ENCODE measurements at places on chromosomes 3 and 15.

DNA sequence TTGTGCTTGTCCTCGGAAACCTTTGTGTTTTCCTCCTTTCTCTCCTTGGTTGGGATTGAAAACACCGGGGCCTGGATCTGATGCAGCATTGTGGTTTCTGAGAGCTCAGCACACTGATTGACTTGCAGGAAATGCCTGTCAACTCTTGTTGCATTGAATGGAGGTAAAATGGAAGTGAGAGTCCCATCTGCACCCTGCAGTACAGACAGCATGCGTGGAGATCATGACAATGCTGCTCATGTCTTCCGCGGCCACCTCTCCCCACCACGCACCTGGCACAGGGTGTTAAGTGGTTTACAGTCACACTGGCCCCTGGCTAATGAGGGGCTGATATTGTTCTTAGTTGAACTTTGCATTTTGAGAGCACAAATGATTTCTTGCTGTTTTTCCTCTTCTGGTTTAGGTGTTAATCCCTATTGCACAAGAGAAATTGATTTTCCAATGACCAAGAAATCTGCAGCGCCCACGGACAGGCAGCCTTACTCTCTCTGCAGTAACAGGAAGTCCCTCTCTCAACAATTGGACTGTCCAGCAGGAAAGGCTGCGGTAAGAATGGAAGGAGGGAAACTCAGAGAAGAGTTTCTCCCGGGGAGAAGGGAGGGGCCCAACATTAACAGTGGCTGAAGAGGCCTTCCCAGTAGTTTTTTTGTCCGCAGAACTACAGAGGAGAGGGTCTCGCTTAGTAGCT lies 58.5 kb downstream of the STARD5 start:
- DNase-seq, result no peak

GRCh38 chr3:98555025-98555379 lies 23.2 kb downstream of the GPR15 start:
- DNase-seq, result no peak

DNA sequence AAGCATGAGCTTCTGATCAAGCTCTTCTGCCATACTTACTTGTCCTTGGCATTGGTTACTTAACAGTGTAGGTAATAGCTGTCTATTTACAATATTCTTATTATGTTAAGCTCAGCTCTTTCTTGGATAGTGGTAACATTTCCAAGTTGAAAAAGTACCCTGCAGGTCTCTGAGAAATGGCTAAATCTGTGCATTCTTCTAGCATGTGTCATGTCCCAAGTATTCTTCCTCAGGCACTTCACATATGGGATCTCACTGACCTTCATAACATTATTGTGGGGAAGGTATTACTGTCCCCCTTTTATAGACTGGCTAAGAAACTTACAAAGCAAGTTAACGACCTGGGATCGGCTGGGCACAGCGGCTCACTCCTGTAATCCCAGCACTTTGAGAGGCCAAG lies 236.1 kb downstream of the RORA start:
- DNase-seq, result no peak

GRCh38 chr3:17412950-17413530 lies 329.4 kb downstream of the TBC1D5 start:
- peak; percentile 16 for DNase-seq

GRCh38 chr3:143443851-143444331 lies 324.3 kb downstream of the CHST2 start:
- peak; percentile 98 for DNase-seq

DNA sequence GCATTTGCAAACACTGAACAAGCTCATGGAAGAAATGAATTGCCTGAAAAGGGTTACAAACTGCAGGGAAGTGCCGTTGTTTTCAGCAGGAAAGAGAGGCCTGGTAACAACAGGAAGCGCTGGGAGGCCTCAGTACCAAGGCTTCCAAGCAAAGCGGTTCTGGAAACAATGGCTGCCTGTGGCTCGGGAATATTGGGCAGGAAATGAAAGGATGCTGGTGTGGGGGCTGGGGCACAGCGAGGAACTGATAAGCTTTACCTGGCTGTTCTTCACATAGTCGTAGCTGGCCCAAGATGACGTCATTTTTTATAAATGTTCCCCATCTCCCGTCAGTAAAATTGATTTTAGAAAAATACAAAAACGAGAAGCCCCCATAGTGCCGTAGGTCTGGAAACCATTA lies 55.9 kb downstream of the ARHGAP31 start:
- no peak for DNase-seq

DNA sequence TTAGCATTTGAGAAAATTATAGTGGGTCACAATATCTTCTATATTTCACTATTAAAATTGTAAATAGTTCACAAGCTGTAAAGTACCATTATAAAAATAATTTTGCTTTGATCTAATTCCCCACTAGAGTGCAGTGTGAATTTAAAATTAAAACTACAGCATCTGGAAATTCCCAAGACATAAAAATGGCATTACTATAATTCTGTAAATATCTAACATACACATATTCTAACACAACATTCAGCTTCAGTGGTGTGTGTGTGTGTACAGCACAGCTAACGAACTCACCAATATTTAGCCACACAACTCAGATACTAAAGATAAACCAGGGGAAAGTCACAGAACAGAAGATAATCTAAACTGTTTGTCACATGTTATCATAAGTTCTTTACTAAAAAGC lies 424.9 kb upstream of the ZNF385D start:
- DNase-seq, result no peak

- no peak for DNase-seq
Observed at GRCh38 chr15:87490666-87491065, 765.9 kb downstream of the NTRK3 start.

GRCh38 chr3:47856669-47857068 lies 53.7 kb downstream of the DHX30 start:
- no peak for DNase-seq

DNA sequence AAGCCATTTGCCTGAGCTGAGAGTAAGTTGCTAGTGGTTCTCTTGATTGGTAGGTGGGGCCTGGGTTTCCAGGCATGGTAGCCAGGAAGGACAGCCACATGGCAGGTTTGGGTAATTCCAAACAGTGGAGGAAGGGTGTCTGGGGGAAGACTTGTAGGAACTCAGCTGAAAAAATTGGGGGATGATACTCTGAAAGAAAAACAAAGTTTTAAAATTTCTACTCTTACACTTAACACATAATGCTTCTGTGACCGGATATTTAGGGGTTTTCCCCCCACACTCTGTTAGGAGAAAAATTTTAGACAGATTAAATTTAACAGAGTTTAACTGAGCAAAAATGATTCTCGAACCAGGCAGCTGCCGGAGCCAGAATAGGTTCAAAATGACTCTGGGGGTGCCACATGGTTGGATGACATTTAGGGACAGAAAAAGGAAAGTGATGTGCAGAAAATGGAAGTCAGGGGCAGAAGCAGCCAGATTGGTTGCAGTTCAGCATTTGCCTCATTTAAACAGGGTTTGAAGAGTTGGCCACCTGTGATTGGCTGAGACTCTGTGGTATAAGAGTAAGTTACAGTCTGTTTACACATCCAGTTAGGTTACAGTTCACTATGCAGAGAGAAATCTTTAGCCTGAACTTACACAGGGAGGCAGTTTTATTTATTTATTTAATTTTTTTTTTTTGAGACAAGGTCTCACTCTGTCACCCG lies 8.1 kb downstream of the B2M start:
- DNase-seq, result no peak

- no peak for DNase-seq
Observed at GRCh38 chr3:53219895-53220483, 35.8 kb downstream of the TKT start.

DNA sequence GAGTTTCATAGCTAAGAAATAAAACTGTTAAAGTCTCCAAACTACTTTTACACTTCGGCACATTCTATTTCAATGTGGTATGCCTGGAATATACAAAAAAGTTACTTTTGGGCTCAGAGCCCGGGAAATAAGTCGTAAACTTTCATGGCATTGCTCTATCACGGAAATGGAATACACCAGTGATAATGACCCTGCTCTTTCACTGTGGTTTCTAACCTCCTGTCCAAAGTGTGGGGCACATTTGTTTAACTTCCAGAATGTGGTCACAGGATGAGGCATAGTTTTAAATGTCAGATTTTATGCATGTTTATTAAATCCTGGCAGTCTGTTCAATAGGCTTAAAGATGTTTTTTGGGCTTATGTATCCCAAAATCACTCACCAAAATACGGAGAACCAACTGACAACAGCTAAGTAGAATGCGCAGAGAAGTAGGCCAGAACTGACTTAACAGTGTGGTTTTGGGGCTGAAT lies 5.1 kb downstream of the CXCR6 start:
- no peak for DNase-seq

DNA sequence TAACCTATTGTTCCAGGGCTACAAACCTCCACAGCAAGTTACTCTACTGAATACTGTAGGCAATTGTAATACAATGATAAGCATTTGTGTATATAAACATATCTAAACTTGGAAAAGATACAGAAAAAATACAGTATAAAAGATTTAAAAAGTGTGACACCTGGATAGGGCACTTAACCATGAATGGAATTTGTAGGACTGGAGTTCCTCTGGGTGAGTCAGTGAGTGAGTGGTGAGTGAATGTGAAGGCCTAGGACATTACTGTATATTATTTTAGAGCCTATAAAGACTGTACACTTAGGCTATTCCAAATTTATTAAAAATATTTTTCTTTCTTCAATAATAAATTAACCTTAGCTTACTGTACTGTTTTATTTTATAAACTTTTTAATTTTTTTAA lies 38.4 kb upstream of the SLC25A36 start:
- DNase-seq, result no peak

DNA sequence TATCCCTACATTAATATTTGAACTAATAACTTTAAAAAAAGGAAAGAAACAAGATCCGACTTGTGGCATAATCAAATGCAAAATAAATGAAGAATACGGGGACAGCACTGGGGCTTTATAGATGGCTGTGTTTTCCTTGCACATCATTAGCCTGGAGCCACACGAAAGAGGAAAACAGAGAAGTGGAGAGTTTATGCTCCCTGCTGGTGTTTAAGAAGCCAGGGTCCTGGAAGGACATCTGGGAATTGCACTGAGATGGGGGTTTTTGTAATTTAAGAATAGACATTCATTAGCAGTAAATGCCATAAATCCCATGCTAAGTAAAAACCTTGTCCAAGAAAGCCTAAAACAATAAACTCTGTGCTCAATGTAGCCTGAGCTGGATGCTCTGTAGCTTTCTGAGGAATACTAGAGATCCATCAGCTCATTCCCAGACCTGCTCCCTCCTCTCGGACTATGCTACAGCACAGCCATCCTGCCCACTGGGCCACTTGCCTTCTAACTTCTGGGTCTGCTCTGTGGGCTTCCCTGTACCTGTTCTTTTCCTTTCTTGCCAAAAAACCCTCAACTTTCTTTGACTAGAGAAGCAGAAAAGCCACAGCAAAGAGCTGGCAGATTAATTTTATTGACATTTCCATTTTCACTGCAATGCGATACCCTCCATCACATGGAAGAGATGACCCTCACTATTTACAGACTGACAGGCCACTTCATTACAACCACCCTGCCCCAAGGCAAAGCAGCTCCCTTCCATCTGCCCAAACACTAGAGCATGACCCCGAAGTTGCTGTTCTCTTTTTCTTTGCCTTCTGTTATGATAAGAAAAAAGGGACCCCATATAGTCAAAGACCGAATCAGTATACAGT lies 62.3 kb downstream of the MEIS2 start:
- no peak for DNase-seq

DNA sequence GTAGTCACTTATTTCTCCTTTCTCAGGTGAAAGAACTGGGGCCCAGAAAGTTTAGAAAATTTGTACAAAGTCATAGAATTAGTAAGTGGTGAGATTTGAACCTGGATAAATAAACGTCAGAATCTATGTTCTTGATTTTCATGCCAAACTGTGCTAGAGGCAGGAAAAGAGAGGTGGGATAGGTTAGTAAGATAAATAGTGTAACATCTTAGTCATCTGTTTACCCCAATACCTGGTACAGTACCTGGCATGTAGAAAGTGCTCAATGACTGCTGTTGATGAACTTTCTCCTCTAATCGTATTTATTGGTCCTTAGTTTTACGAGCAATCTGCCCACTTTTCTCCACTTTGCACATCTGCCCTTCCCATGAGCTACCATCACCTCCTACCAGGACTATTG lies 124.9 kb downstream of the MITF start:
- no peak for DNase-seq

DNA sequence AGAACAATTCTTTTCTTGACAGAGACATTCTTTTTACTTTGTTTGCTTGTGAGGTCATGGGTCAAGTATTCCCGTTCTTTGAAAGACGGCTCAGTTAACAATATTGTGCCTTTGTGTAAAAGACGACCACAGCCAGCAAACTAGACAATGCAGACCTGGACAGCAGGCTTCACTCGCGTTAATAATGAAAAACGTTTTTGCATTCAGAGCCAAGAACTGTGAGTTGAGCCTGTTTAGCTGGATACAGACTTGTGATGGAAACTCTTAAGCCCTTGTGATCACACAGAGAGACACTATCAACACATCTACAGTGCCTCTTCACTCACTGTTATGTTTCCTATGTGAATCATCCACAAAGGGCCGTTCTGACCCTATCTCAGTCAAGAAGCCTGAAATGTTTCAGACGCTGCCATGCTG lies 37.3 kb upstream of the CMTM7 start:
- DNase-seq, result no peak

DNA sequence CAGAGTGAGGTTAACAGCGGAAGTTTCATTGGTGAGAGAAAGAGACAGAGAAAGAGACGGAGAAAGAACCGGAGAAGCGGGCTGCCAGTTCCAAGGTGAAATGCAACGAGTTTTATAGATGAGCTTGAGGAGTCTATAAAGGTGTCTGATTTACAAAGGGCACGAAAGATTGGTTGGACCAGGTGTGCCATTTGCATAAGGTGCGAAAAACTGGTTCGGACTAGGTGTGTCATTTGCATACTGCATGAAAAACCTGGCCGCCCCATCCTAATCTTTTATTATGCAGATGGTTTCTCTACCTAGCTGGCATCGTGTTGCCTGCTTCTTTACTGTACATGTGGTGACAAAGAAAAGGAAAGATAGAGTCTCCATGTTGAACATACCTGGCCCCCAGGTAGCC lies 253.8 kb upstream of the IGF1R start:
- DNase-seq, result no peak

- no peak for DNase-seq
Observed at GRCh38 chr15:48505067-48505466, 140.4 kb downstream of the FBN1 start.

- no peak for DNase-seq
Observed at GRCh38 chr3:138786788-138787271, 47.9 kb downstream of the PIK3CB start.

DNA sequence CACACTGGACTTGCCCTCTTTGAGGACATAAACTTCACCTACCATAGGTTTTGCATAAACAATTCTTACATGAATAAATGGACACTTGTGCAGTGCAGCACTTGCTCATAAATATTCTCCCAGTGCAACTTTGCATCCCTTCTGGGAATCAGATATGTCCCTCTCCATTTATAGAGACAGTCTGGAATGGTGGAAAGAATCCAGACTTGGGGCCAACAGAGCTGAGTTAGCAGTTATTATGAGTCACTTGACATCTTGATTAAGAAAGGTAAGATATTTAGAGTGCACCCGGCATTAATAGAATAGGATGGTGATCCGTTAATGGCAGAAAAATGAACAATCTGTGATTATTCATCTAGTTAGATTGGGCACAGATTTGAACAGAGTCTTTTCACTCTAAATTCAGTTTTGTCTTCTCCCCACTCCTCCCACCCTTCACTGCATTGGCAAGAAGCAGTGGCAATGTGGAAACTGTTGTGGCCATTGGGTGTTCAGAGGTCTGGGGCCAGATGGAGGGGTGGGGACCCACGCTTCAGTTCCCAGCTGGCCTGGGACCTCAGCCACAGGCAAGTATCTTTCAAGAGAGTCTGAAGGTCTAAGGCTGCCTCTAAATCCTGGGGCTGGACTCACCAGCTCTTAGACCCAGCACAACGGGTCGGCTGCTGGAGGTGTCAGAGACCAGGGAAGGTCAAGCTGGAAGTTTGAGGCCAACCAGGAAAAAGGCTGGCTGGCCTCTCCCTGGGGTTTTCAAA lies 58.9 kb upstream of the KY start:
- no peak for DNase-seq

GRCh38 chr15:25236143-25236860 lies 202.5 kb downstream of the UBE3A start:
- no peak for DNase-seq

Measured in skeletal muscle cell (primary cell).